NCI-H1694 (cell line): ENCODE measurements at places on chromosomes 11 and 22.

DNA sequence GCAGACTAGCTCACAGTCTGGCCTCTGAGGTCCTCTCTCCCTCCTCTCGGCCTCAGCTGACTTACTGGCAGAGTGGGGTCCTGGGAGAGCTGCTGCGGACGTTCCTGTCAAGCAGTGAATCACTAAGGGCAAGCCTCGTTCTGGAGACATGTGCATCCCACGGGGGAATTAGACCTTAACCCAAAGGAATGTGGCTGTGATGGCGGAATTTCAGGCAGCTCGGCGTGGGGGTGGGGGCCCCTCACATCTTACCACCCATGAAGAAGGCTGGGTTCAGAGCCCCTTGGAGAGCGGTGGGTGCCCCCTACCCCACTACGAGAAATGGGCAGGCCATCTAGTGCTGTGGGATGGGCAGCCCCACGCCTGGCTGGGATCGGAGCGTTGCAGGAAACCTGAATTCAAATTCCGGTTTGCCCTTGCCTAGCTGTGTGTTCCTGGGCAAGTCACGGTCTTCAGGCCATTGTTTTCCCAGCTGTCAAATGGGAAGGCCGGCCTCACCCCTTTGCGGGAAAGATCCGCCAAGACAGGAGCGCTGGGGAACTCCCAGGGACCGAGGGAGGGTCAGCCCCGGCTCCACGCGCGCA, 554 bp downstream of the LRRC32 start:
- DNase-seq = no peak

- no peak for DNase-seq
These were observed 131.8 kb upstream of the RAG2 start for GRCh38 chr11:36729825-36730224.

- no peak for DNase-seq
These were observed 5.5 kb downstream of the KMT2A start for GRCh38 chr11:118441770-118442275.

- DNase-seq = no peak
These were observed 43.0 kb downstream of the DSCAML1 start for GRCh38 chr11:117754030-117754429.

- DNase-seq = no peak
These were observed 504.8 kb downstream of the JRKL start for GRCh38 chr11:96894587-96894986.

- no peak for DNase-seq
These were observed 29.4 kb downstream of the IFT27 start for GRCh38 chr22:36746375-36746970.

DNA sequence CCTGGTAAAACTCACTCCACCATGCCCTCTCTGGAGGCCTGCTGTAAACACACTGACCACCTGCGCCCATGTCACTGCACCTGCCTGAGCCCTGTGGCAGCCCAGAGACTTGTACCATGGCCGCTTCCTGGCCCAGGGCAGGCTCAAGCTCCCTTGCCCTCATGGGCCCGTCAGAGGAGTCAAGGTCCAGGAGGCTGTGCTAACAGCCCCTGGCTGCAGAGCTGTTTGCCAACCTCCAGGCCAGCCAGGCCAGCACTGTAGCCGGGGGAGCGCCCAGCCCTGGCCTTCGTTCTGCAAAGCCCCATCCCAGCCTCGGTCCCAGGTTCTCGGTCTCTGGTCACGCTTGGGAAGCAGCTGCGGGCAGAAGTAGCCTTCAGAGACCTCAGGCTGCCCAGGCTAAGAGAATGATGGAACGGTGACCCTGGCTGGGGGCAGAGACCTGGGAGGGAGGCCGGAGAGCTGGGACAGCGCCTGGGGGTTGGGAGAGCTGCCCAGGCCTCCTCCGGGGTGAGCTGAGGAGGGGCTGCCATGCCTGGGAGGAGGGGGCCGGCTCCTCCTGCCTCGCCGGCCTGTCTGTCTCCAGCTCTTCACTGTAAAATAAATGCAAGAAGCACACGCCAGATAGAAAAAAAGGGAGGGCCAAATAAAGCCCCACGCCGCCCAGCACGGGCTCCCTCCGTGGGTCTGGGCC, 11.9 kb upstream of the TCF20 start:
- DNase-seq = no peak

GRCh38 chr22:31750365-31751284, 693 bp upstream of the PRR14L start:
- DNase-seq = no peak

DNA sequence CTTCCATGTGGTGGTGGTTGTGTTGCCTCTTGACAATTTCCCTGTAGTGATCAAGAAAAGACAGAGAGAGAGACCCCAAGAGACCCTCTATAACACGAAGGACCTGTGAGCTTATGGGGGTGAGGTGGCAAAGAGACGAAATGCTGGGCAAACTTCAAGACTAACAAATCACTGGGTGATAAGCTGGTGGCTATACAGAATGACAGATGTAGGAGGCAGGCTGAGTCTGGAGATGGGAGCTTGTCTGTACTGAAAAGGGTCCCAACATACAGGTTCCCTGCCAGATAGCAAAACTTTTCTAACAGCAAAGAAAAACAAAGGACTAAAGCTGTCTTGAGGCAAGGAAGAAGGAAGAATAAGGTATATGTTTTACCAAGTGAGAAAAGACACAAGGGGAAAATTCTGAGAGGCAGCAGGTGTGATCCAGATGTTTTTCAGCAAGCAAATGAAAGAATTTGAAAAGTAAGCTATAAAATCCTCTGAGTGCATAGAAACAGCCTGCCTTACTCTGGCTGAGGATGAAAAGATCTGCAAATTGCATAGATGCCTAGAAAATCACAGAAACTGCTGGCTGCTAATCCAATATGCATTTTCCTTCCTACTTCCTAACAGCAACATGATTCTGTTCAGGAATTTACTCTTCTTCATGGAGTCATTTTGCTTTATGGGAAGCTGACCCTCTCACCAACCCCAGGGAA, 21.9 kb upstream of the LYVE1 start:
- DNase-seq = no peak

- DNase-seq = no peak
These were observed 33.9 kb downstream of the ALX4 start for GRCh38 chr11:44275961-44276550.
